Cardiac muscle cell (in vitro differentiated cells and primary cell): ENCODE measurements at places on chromosomes 5 and 9. TPM values are rescaled to one million over a fixed set of nuclear protein-coding genes. Genes with fewer than 3 reads are reported as not detected.

- DNase-seq: no peak
- no peaks in the 10 kb centered on the region for H3K36me3 ChIP-seq
- H3K27ac ChIP-seq: no peak overlapping the region
- peaks cover 22% of the 10 kb centered on the region for H3K4me1 ChIP-seq
- H3K27me3 ChIP-seq: no peaks in the 10 kb centered on the region
- H3K4me3 ChIP-seq: no peak overlapping the region
Observed at GRCh38 chr5:56638768-56639238, 176.5 kb upstream of the MAP3K1 start.

GRCh38 chr9:75775966-75776691 is 114.3 kb upstream of the PCSK5 start:
- H3K27me3 ChIP-seq: no peaks in the 10 kb centered on the region
- H3K4me3 ChIP-seq: no peak overlapping the region
- no peaks in the 10 kb centered on the region for H3K36me3 ChIP-seq
- DNase-seq: no peak
- no peaks in the 10 kb centered on the region for H3K4me1 ChIP-seq

DNA sequence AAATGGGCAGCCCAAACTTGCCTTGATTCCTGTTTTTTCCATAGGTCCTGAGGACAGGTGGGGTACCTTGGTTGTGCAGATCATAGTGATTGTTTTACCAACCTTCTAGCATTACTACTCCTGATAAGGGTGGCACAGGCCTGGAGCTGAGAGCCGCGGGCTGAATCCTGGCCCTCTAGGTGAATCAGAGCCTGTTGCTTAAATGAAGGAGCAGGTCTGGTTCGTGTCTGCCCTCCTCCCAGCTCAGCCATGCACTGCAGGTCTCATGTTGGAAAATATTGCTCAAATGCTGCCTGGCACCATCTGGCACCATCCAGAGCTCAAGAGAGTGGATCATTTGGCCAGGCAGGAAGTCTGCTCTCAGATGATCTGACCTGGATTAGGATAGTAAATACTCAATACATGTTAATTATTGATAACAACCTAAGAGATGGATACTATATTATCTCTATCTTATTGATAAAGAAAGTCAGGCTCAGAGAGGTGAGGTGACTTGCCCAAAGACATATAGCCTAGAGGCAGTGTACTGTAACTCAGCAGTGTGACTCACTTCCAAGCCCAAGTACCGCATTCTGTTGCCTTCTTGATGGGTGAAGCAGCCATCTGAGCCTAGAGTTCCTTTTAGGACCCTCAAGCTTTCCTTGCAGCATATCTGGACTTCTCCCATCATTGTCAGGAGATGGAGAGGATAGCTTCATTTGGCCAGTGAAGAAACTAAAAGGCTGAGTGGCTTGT is 104.3 kb upstream of the PITX1 start:
- no peaks in the 10 kb centered on the region for H3K36me3 ChIP-seq
- H3K4me3 ChIP-seq: no peak overlapping the region
- peaks cover 81% of the 10 kb centered on the region for H3K27me3 ChIP-seq
- no peak for DNase-seq

GRCh38 chr9:81848472-81848871 is 79.8 kb upstream of the SPATA31D4 start:
- peaks cover 4% of the 10 kb centered on the region for H3K4me1 ChIP-seq
- no peaks in the 10 kb centered on the region for H3K36me3 ChIP-seq
- no peak overlapping the region for H3K27ac ChIP-seq
- H3K4me3 ChIP-seq: no peak overlapping the region
- no peak for DNase-seq
- peaks cover 56% of the 10 kb centered on the region for H3K27me3 ChIP-seq

- H3K27ac ChIP-seq: no peak overlapping the region
- no peaks in the 10 kb centered on the region for H3K36me3 ChIP-seq
- no peak overlapping the region for H3K4me3 ChIP-seq
- peaks cover under 1% of the 10 kb centered on the region for H3K27me3 ChIP-seq
- H3K4me1 ChIP-seq: peaks cover 24% of the 10 kb centered on the region
- no peak for DNase-seq
Observed at GRCh38 chr9:114499528-114499927, 5.7 kb downstream of the WHRN start.

The TPPP gene
- total RNA-seq: 7.3 and 7.7 TPM in 2 replicates

The FNIP1 gene
- 13.6 and 24.4 TPM in 2 replicates for total RNA-seq

The ICE1 gene
- total RNA-seq: 16.5 and 19.6 TPM in 2 replicates

The PCDHB11 gene
- total RNA-seq: 4.7 and 8.6 TPM in 2 replicates

The LTC4S gene
- 5.3 and 10.2 TPM in 2 replicates for total RNA-seq
